ENCODE measurements at places on chromosomes 4 and X.
A peak's percentile ranks its signal among the peaks of the same experiment; 100 is the strongest.

- DNase-seq, result no peak
Observed at GRCh38 chr4:165328101-165328425, 594 bp downstream of the MSMO1 start.

DNA sequence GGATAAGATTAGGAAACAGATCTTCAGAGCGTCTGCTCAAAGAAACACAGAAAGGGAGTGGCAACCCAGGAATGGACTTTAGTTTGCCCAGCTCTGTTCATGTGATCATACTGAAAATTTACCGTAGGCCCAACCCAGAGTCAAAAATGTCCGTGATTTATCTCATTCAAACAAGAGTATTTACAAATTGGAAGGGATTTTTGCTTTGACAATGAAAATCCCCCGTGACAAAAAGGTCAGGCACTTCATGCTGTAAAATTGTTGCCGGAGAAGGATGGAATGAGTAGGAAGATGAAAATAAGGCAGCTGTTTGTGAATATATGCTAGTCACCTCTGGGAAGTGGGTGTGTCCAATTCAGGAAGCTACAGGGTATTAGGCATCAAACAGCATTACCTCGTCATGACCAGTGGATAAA, 1.2 kb downstream of the SULT1B1 start:
- no peak for DNase-seq

DNA sequence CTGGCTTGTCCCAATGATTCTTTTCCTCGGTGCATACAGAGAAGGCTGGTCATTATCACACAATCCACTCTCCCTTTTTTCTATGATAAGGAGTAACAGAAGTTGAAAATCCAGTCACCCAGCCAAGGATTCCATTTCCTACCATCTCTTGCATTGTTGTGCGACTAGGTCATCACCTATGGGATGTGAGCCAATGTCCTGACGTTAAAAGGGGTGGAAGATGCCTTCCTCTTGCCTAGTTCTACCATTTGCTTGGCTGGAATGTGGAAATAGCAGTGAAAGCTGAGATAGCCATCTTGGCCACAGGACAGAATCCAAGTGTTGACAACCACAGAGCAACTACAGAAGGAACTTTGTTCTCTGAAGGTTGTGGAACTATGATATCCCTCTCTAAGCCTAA, 132.2 kb upstream of the KIT start:
- no peak for DNase-seq

- no peak for DNase-seq
Observed at GRCh38 chrX:155953055-155953454, 44.4 kb upstream of the IL9R start.

DNA sequence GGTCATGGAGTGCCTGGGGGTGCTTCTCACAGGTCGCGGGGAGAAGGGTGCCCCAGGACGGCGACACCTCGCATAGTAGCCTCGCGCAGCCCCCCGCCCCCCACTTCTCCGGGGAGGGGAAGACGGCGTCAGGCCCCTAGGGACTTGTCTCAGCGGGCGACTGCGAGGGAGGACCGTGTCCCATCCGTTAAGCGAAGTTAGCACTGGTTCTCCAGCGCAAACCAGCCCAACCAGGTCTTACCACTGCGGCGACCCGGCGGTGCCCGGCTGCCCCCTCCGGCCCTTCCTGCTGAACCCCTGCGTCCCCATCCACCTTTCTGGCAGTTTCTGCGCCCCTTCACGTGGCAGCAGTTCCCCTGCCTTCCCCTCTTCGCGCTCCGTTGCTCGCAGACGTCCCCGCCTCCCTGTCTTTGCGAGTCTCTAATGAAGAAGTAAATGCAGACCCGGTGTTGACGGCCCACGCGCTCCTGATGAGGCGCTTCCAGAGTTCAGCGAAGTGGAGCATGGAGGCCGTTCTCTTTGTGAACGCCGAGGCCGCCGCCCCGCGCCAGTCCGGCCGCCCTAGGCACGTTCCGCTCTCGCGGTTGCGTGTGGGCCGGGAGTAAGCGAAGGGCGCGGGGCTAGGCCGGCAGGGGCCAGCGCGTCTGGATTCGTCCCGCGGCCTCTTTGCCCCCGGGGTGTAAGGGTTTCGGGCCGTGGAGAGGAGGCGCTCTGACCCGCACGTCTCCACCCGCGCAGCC, 3.0 kb downstream of the SLIT2 start:
- no peak for DNase-seq

DNA sequence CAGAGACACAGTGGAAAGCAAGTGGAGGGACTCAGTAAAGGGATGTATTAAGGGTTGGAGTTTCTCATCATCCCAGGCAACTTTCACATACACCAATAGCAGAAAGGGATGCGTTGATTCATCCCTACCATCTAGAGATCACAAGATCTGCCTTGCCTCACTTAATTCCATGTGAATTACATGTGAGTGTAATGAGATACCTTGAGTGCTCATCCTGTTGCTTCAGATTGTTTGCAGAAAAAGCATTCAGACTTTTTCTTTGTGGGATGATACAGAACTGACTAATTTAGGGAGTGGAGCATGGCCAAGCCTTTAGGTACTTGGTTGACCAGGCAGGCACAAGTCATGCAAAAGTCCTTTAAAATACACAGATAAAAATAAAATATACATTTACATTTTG, 124.8 kb upstream of the SLIT2 start:
- DNase-seq, result peak; percentile 56

GRCh38 chr4:121726642-121727268, 30.0 kb upstream of the ANXA5 start:
- no peak for DNase-seq

GRCh38 chrX:18992829-18993228, 8.9 kb upstream of the PHKA2 start:
- no peak for DNase-seq

GRCh38 chr4:10666616-10667015, 18.0 kb downstream of the CLNK start:
- DNase-seq, result no peak

- no peak for DNase-seq
Observed at GRCh38 chr4:14277505-14277904, 650.0 kb upstream of the BOD1L1 start.

- no peak for DNase-seq
Observed at GRCh38 chr4:143095447-143095846, 89.3 kb upstream of the USP38 start.

- peak; percentile 77 for DNase-seq
Observed at GRCh38 chr4:185839194-185839712, 27.3 kb upstream of the SORBS2 start.

DNA sequence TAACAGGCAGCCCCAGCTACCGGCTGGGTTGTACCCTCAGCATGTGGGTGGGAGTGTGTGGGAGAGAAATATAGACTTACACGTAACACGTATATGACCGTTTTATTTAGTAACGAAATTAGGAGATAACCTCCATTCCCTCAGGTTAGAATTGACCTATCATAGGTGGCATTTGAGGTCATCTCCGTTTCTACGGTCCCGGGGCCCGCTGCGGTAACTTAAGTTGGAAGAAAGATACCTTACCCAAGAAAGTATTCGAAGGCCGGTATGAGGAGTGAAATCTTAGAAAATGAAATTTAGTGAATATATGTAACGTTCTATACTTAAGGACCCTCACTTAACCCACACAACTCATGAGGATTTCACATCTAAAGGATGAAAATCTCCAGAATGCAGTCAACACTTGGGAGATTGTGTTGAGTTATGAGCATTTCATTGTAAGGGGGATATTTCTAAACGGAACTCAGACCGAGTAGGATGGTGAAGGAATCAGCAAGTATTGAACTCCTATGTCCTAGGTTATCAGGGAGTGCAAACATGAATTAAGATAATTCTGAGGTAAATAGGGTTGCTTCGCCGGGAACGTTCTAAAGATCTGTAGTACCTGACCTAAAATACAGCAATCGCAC, 891 bp downstream of the CISD2 start:
- no peak for DNase-seq

DNA sequence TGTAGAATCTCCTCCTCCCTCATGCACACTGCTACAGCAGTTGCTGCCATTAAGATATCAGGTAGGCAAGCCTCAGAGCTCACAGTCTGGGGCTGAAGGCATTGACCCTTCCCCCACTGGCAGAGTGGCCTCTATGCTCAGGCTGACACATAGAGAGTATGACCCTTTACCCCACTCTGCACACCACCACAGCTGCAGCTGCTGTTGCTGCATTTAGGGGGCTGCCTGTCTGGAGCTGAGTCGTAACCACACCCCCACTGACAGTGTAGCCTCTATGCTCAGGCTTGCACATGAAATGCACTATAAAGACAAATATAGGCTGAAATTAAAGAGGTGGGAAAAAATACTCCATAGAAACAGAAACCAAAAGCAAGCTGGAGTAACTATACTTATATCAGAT, 289.3 kb upstream of the PABPC4L start:
- DNase-seq, result no peak

- DNase-seq, result no peak
Observed at GRCh38 chr4:79272761-79273160, 53.1 kb downstream of the NAA11 start.

DNA sequence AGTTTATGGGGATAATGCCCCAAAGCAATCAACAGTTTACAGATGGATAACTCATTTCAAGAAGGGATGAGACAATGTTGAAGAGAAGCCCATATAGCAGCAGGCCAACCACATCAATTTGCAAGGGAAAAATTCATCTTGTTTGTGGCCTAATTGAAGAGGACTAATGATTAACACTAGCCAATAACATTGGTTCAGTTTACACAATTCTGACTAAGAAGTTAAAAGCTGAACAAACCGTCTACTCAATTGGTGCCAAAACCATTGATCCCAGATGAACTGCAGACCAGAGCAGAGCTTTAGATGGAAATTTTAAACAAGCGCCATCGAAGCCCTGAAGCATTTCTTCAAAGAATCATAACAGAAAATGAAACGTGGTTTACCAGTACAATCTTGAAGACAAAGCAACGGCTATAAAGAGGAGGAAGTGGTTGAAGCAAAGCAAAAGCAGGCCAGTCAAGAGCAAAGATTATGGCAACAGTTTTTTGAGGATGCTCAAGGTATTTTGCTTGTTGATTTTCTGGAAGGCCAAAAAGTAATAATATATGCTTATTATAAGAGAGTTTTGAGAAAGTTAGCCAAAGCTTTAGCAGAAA, 20.5 kb upstream of the BLTP1 start:
- no peak for DNase-seq

GRCh38 chrX:78321809-78322208, 5.6 kb downstream of the CYSLTR1 start:
- DNase-seq, result no peak

- DNase-seq, result peak; percentile 4
Observed at GRCh38 chr4:140609548-140610425, 41.0 kb upstream of the UCP1 start.

DNA sequence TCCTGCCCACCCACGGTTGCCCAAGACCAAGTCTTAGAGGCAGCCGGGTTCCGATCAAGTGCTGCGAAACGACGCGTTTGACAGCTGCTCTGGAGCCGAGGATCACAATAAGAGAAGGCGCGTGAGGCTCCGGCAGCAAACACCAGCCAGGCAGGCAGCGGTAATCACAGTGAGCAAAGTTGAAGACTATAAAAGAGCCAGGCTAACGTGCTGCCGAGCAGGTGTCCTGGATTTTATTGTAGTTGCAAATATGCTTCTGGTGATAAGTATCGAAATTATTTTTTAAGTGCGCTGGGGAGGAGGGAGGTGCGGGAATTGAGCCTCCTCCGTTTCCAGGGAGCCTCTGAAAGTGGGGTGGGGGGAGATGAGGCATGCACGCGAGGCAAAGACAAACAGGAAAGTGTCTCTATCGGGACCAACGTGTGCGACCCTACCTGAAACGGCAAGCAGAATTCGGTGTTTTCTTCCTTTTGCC, 590 bp downstream of the GABRA2 start:
- no peak for DNase-seq

GRCh38 chr4:124862261-124862660, 149.7 kb upstream of the ANKRD50 start:
- DNase-seq, result no peak

DNA sequence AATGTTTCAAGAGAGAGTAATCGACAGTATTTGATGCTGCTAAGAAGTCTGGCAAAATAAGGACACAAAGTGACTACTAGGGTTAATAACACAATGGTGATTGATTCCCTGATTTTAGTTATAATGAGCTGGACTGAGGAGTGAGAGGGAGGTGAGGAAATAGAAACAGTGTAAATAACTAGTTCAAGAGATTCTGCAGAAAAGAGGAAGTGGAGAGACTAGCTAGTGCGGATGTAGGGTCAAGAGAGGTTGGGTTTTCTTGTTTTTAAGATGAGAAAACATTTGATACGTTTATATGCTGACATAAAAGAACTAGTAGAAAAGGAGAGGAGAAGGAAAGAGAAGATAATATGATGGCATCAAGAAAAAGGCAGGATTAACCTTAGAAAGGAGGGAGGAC, 12.2 kb upstream of the TRPC5 start:
- no peak for DNase-seq

DNA sequence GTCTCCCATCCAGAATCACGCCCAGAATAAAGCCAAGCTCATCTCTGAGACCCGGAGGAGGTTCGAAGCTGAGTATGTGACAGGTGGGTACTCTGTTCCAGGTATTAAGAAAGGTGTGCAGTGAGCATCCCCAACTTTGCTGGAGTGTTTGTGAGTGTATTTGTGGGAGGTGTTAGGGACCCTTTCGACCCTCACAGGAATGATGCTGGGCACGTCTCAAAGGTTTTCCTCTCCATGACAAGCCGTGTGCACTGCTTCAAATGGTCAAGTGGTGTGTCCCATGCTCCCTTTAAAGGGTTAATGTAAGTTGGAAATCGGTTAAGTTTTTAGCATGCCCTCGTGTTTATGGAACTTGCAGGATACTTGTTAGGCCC, 442 bp downstream of the MOSPD2 start:
- DNase-seq, result no peak

- DNase-seq, result no peak
Observed at GRCh38 chr4:176492646-176493302, 173.0 kb downstream of the SPCS3 start.

DNA sequence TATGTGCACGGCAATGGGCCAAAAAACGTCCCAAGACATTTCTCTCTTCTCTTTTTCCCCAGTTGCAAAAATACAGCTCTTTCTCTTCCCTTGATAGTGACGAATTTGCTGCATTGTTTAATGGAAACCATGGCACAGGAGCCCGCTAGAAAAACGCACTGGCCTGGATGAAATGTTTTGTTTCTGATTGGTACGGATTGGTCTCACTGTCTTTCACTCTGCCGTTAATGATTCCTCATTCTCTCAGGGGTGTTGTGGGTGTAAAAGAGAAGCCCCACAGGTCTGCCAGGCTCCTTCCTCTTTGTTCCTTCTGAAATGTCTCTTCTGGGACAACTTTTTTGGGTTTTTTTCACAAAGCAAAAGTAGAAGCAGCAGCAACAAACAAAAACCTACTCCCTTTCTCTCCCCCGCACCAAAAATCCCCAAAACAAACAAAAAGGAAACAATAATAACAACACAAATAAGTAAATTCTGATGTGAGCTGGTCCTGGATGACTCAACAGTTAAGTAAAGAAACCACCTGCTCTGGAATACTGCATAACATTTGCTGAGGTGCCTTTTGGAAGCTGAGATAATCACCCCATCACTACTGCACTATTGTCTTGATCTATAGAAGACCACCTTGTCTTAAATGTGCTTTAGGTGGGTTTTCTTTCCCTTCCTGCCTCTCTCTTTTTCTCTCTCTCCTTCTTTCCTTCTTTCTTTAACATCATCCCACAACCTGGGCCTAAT, 89.8 kb downstream of the PLAC1 start:
- DNase-seq, result no peak

Data from AG04450 (cell line).